NCI-H524 (cell line): ENCODE measurements at places on chromosomes 13 and 19.

DNA sequence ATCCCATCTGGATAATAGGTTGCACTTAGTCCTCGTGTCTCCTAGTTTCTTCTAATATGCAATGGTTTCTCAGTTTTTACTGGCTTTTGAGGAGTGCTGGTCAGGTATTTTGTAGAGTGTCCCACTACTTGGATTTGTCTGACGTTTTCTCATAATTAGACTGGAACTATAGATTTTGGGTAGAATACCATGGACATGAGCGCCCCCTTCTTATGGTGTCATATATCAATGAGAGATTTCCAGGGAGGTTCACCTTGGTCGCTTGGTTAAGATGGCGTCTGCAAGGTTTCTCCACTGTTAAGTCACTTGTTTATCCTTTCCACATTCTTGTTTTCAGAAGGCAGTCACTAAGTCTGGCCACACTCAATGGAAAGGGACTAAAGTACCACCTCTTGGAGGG lies 6.7 kb downstream of the SOHLH2 start:
- DNase-seq: no peak

- no peak for DNase-seq
Measured at GRCh38 chr19:1067341-1067957, 482 bp downstream of the ARHGAP45 start.

- DNase-seq: no peak
Measured at GRCh38 chr13:46607768-46608564, 55.0 kb downstream of the LRCH1 start.

DNA sequence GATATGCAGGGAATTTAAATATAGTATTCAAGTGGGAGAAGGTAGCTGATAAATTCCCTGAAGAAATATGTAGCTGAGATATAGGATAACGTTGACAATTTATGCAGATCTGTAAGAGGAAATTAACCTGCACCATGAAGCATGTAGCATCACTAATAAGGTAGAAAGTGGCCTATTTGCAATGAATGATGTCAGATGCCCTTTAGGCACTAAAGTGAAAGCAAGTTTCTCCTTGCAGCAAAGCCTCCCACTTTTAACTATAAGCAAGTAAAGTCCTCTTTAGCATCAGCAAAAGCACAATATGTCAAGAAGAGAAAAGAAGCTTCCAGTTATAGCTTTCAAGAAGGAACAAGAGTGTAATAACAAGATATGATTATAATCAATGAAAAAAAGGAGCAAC lies 102.5 kb upstream of the SLITRK1 start:
- no peak for DNase-seq

GRCh38 chr19:51508059-51508733 lies 6.6 kb upstream of the SIGLEC12 start:
- DNase-seq: no peak
